Left colon (tissue), 2 donors: ENCODE measurements at places on chromosomes 5 and 9. TPM values are rescaled to one million over a fixed set of nuclear protein-coding genes. Genes with fewer than 3 reads are reported as not detected.

The DRD1 gene
- total RNA-seq: 0.09 TPM

The ECM2 gene
- 2.9 TPM for total RNA-seq

The PCSK1 gene
- 2.2 TPM for total RNA-seq

The PCDHGB2 gene
- 1.6 TPM for total RNA-seq

The IFNE gene
- not detected for total RNA-seq

The LRRC26 gene
- 95.7 TPM for total RNA-seq

DNA sequence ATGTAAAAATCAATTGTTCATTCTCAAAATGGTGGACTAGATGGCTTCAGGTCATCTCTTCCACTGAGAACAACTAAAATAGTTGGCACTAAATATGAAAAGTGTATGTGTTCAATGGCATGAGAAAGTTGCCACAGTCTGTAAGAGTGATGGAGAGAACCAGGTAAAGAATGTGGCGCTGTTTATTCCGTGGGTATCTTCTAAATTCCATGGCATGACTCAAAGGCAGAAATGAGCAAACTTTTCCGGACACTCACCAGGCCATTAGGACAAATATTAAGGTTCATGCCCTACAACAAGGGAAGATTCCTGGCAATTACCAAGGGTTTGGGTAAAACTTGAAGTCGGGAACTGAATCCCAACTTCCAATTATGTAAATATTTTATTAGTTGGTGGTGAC is 825.4 kb upstream of the CDH6 start:
- no peak for DNase-seq

DNA sequence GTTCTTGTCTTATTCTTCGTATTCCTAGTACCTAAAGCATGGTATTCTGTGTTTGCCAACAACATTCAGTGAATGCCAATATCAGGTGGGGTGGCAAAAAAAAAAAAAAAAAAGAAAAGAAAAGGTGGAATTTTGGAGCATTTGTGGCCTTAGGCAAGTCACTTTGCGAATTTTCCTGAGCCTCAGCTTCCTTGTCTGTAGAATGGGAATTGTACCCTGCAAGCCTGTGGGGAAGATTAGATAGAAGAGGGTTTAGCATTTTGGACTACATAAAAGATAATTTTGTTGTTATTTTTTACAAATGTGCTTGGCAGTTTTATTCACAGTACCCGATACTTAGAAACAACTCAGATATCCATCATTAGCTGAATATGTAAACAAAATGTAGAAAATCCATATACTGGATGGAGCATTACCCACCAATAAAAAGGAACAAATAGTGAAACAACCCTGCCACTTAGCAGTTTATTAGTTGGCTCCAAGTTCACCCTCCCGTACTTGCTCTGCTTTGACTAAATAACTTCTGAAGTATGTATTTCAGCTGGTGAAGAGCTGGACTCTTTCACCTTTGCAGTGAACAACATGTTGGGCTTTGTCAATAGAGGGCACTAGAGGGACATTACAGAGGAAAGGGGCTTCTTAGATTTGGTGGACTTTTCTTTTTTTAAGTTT is 13.6 kb downstream of the UBE2D2 start:
- DNase-seq: no peak

DNA sequence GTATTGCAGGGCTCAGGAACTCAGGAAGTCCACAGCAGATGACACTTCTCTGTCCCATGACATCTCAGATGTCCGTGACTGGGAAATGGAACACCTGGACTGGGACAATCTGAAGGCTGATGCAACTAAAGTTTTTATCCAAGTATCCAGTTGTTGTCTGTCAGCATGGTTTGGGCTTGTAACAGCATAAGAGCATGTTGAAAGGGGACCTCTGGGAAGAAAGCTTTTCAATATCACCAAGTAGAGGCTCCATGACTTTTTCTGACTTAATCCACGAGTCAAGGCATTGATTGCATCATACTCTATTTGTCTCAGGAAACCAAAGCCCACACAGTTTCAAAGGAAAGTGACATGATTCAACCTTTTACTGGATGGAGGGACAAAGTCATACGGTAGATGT is 807.7 kb downstream of the MTRR start:
- no peak for DNase-seq

- DNase-seq: no peak
Observed at GRCh38 chr5:179867079-179867465, 8.5 kb upstream of the MRNIP start.
